ENCODE measurements at places on chromosomes 4 and X.

- no peak for DNase-seq
Measured at GRCh38 chr4:23483320-23483960, 406.4 kb downstream of the PPARGC1A start.

- DNase-seq: no peak
Measured at GRCh38 chr4:82906469-82906868, 5.9 kb downstream of the THAP9 start.

GRCh38 chr4:68129793-68130192 lies at the start of gene TMPRSS11F:
TSS of gene TMPRSS11F (minus strand) at chr4:68129869. CDS start at chr4:68129820, 49 bp downstream.
- no peak for DNase-seq

GRCh38 chr4:157942017-157942416 lies 230.8 kb downstream of the GASK1B start:
- no peak for DNase-seq

DNA sequence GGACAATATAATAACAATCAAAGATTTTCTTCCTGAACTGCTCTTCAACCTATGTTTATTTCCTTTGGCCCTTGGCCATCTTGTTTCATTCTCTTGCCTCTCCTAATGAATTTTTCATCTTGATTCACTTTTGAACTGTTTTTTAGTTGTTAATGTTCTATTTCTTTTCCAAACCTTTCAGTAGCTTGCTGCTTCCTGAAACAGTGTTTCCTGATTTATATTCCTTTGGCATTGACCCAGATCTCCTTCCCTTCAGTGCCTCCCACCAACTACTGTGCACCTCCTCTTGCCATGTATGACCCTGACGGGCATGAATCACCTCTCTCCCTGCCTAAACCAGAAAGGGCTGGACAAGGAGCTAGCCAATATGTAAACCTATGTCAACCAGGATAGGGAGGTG lies 25.6 kb upstream of the SPP1 start:
- DNase-seq: no peak

GRCh38 chr4:46370531-46370930 lies 19.4 kb downstream of the GABRA2 start:
- DNase-seq: no peak

- no peak for DNase-seq
Measured at GRCh38 chr4:123748806-123749205, 352.2 kb downstream of the SPRY1 start.

GRCh38 chr4:24604558-24605214 lies 20.3 kb upstream of the DHX15 start:
- no peak for DNase-seq

DNA sequence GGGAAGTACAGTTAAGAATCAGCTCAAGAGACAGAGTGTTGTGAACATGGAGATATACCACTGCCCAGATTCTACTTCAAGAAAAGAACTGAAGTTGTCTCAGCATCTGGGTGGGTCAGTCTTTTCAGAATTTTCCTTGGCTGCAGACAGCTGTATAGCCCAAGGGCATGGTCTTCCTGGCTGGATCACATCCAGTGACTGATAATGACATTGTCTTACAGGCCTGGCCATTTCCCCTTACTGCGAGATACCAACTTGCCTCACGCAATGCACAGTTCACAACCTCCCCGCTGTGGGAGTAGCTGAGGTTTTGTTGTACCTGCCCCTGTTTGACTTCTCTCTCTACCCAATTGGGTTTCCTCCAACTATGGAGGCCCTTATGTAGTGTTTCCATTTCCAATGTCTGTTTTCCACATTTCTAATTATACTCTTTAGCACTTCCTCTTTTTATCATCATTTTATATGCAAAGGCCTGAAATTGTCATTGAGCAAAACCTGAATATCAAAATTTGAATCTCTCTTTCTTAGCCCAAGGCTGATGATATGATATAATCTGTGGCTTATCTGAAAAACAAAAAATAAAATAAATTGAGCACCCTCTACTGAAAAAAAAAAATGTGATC lies 209.1 kb downstream of the NAF1 start:
- no peak for DNase-seq

GRCh38 chr4:62130230-62130629 lies 930.1 kb downstream of the ADGRL3 start:
- DNase-seq: no peak

DNA sequence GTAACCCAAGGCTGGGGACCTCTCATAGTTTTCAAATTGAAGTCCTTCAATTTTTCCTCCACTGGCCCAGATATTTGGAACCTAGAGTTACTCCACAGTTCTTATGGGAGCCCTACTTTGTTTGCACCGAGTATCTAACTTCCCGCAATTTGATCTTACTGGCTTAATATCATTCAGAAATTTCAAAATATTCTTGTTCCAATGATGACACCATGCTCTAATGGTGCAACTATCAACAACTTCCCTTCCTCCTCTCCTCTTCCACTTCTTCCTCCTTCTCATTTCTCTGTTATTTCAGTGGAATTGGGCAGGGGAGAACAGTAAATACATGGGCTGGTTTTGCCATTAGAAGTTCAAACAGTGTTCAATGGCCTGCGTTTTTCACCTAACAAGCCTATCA lies 20.2 kb downstream of the PDCL2 start:
- no peak for DNase-seq

DNA sequence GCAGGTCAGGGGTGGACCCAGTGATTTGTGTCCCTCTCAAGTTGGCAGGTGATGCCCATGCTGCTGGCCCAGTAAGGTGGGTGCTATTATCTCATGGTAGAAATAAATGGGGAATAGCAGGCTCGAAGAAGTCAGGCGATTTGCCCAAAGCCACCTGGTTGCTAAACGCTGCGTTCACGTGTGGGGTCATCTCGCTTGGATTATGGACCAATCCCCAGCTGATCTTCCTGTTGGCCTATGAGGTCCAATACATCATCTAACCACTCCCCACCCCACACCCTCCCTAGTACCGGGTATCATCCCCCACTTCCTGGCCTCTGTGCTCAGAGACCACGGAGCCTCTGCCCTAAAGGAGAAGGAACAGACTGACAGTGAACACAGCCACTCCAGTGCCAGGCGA lies 18.3 kb upstream of the MSX1 start:
- no peak for DNase-seq

- no peak for DNase-seq
Measured at GRCh38 chr4:3791910-3792542, 25.8 kb downstream of the ADRA2C start.

DNA sequence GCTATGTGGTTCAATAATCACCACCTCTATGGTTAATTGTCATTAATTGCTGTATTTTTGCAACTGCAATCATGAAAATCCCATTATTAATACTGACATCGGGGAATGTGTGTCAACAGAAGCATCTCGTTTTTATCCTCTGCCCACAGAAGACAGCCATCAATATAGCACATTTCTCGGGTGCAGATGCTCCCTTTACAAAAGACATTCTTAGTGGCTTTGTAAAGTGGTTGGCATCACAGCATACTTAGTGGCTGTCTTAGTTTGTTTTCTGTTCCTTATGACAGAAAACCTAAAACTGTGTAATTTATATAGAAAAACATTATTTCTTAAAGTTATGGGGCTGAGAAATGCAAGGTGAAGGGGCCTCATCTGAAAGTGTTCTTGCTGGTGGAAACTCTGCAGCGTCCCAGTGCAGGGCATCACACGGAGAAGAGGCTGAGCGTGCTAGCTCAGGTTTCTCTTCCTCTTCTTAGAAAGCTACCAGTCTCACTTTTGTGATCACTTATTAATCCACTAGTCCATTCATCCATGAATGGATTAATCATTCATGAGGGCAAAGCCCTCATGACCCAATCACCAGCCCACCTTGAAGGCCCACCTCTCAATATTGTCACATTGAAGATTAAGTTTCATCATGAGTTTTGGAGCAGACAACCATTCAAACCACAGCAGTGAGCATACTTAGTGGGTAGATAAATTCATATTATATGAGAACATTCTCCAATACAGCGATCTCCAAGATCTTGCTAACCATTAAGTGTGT lies 1067.7 kb upstream of the PABPC4L start:
- no peak for DNase-seq

DNA sequence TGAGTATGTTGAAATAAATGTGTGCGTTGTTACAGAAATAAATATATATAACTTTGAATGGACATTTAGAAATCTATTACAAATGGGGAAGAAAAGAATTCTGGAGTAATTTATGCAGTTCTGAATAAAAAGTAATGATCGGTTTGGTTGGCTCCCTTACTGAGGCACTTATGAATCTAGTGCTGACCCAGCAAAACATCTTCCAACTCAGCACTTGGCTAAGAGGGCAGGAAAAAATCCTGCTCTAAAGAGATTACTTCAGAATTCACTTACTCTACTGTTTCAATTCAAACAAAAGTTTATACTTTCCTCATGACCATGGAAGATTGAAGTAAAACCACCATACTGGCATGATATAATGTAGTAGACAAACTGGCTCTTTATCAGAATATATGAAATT lies 123.9 kb upstream of the RXFP1 start:
- no peak for DNase-seq

DNA sequence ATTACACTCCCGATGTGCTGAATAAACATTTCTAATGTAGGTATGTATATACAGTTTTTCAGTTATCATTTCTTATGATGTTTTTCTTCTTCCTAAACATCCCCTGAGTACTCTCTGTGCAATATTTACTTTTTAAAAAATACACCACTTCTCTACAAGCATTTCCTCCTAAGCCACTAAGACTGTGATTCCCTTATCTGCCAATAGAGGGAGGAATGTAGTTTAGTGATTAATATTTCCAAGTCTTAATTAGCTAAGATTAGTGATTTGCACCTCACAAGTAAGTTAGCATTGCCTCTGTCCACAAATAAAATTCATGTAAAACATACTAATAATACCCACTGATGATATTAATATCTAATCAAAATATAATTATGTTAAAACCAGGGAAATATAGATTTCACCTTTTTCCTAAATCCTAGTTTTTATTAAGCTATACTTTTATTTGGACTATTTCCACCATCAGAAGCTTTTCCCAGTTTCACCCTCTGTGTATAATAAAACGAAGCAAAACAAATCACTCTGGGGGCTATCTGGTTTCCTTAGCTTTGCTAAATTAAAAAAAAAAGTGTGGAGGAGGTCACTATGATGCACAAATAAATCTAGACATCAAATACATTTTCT lies 909.1 kb downstream of the FAT4 start:
- DNase-seq: no peak

- no peak for DNase-seq
Measured at GRCh38 chr4:155668707-155669220, 2.1 kb downstream of the GUCY1A1 start.

DNA sequence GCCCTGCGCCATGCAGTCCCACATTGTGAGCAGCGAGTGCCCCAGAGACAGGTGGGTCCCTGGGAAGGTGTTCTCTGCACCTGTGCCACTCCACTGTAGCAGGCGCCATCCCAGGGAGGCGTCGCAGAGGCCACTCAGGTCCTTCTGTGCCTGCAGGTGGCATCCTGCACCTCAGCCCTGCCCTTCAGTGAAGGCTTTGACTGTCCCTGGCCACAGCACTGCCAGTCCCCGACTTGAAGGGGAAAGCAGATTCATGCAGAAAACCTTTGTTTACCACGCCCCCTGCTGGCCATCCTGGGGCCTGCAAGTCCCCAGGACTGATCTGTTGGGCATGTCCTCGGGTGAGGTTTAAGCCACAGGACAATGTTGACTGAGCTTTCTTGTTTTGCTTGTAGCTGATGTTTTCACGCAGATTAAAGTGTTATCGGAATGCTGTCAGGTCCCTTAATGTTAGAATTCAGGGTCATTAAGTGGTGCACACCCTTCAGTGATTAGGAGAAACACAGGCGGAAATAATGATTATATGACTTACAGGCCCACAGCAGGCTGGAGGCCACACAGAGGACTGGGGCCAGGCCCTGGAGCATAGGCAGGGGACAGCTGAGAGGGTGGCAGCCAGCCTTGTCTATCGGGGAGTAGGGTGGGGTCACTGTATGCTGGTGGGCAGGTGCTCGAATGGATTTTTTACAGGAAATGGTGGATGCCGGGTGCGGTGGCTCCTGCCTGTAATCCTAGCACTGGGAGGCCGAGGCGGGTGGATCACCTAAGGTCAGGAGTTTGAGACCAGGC lies 5.0 kb downstream of the TACC3 start:
- DNase-seq: peak; percentile 85

GRCh38 chr4:110424144-110424543 lies 51.8 kb upstream of the ENPEP start:
- DNase-seq: no peak

DNA sequence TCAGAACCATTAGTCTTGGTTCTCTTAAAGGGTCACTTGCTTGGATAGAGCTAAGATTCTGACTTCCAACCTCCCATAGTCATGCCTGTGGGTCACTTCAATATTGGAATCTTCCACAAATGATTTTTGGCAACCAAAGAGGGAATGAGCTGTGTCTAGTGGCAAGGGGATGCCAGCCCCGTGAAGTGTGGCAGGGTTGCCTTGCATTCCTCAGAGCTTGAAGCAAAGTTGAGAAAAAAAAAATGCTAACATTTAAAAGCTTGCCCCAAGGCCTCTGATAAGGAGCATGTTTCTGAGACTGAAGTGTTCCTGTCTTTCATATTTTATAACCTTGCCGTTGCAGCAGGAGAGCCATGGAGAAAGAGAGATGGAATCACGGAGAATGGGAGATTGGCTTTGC lies 120.2 kb downstream of the PAPSS1 start:
- no peak for DNase-seq

DNA sequence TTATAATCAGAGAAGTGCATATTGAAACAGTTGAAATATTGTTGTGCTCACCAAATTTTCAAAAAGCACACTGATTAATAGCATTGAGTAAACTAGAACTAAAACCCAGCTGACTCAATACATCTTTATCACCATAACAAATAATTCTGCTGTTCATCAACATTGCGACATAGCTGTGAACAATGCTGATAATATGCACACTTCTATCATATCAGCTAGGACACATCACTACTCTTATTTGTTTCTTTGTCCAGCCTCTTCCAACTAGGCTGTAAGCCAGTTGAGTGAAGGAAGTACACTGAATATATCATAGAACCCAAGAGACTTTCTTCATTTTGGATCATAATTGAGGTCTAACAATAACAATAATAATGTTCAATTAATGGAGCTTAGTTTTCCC lies 349.7 kb downstream of the IQCM start:
- no peak for DNase-seq

GRCh38 chr4:75555294-75556164 lies at the start of gene ODAPH:
TSS of gene ODAPH (plus strand) at chr4:75556066. CDS start at chr4:75556083, 17 bp downstream.
- no peak for DNase-seq

GRCh38 chrX:97524997-97525396 lies 641.3 kb downstream of the RPA4 start:
- no peak for DNase-seq

GRCh38 chrX:43656005-43656494 lies at the start of gene MAOA:
TSS of gene MAOA (plus strand) at chrX:43656299. CDS start at chrX:43656342, 43 bp downstream.
- DNase-seq: no peak

GRCh38 chrX:154991039-154991438 lies 31.5 kb downstream of the F8 start:
- DNase-seq: no peak

DNA sequence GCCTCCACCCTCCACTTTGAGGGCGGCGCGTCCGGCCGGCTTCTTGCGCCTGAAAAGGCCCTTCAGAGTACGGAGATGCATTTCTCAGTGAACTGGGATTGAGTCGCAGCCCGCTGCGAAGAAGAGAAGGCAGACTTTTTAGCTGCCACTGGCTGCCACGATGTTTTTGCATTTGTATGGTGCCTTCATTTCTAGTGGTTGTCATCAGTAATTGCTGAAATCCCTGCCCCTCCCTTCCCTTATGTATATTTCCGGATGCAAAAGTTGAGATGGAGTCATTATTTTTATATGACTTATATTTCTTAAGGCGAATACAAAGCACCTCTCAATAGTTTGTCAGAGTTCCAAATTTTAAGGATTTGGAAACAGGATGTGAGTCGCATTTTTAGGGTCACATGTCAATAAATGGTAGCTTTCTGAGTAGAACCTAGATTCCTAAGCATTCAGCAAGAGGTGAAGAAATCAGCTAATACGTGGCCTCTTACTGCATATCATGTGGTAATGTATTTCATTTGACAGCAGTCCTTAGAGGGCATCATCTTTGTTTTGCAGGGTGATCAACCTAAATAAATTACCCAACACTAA lies 658 bp downstream of the ATP6AP2 start:
- DNase-seq: no peak

Measured in activated B cell treated with CpG ODN at 0.5 μM for 24 hours (primary cell).